ENCODE measurements at places on chromosomes 6 and 20. TPM values are rescaled to one million over a fixed set of nuclear protein-coding genes. Genes with fewer than 3 reads are reported as not detected.
A peak's percentile ranks its signal among the peaks of the same experiment; 100 is the strongest.

- H3K36me3 ChIP-seq = peaks cover 10% of the 10 kb centered on the region
- H3K27ac ChIP-seq = no peak overlapping the region
- H3K4me1 ChIP-seq = peaks cover 2% of the 10 kb centered on the region
These were observed 122.8 kb downstream of the INSM1 start for GRCh38 chr20:20490673-20491072.

ZBP1 gene
- total RNA-seq = 3.0 TPM

GRCh38 chr6:46993846-46994245 is 48.3 kb downstream of the ADGRF1 start:
- no peaks in the 10 kb centered on the region for H3K27me3 ChIP-seq
- no peak overlapping the region for H3K27ac ChIP-seq
- DNase-seq = no peak
- no peaks in the 10 kb centered on the region for H3K36me3 ChIP-seq
- H3K4me1 ChIP-seq = peaks cover 3% of the 10 kb centered on the region
- no peak overlapping the region for H3K4me3 ChIP-seq

DNA sequence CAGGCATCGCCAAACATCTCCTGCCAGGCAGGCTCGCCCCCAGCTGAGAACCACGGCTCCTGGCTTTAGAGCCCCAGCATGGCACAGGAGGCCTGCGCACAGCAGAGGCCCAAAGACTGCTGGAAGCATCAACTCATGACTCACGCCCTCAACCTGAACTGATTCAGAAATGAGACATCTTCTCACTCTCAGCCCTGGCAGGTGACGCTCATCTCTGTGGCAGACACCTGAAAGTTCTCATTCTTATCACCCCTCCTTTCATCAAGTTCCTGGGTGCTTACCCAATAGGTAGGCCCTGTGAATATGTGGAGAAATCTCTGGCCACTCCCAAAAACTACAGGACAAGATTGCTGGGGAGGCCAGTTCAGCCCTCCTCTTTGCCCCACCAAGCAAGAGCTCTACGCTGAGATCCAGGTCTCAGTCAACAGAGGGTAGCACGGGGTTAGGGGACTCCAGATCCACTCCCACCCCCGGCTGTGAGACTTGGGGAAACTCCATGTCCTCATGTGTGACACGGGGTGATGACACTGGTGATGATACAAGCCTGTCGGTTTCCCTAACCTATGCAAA is 11.3 kb downstream of the NFATC2 start:
- DNase-seq = no peak
- no peak overlapping the region for H3K27ac ChIP-seq
- no peaks in the 10 kb centered on the region for H3K36me3 ChIP-seq
- no peak overlapping the region for H3K4me3 ChIP-seq

CRYBG1 gene
- total RNA-seq = 12.1 TPM

DNA sequence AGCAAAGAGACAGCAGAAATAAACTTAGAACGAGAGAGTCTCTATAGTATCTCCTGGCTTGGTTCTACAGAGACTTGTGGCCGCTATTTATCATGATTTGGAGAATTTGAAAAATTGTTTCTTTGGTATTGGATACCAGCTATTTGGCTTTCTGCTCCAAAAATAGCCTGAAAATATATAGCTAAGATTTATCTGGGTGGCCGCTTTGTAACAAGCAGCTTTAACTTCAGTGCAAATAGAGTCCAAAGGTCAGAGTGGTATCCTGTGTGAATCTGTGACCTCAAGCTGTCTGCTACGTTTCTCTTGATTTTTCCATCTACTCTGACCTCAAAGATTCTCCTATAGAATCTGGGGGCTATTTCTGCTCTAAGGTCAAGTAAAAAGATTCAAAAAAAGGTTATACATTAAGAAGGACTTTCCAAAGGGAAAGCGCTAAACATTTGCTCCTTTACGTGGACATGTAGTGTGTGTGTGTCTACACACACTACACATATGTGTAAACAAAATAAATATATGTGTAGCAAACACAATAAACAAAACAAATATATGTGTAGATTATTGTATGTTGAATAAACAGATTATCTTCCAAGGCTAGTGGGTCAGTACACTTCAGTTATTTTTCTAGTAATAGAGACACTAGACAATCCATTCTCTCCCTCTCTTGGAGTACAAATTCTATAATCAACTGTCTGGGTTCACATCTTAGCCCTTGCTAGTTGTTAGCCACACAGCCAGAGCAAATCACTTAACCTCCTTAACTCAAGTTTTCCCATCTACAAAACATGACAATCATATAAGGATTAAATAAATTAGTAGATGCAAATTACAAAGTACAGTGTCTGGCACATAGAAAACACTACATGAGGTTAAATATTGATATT is 40.8 kb downstream of the CHD6 start:
- peak; percentile 43 for DNase-seq
- H3K4me1 ChIP-seq = peaks cover 4% of the 10 kb centered on the region
- no peaks in the 10 kb centered on the region for H3K36me3 ChIP-seq
- H3K4me3 ChIP-seq = no peak overlapping the region

- no peaks in the 10 kb centered on the region for H3K36me3 ChIP-seq
- no peaks in the 10 kb centered on the region for H3K4me1 ChIP-seq
- no peaks in the 10 kb centered on the region for H3K27me3 ChIP-seq
- H3K4me3 ChIP-seq = no peak overlapping the region
- no peak for DNase-seq
- H3K27ac ChIP-seq = no peak overlapping the region
These were observed 1077.6 kb upstream of the MAP3K7 start for GRCh38 chr6:91664327-91664959.

GRCh38 chr20:14067603-14068002 is 72.3 kb downstream of the MACROD2 start:
- H3K4me1 ChIP-seq = no peaks in the 10 kb centered on the region
- no peak overlapping the region for H3K4me3 ChIP-seq
- H3K36me3 ChIP-seq = no peaks in the 10 kb centered on the region
- no peaks in the 10 kb centered on the region for H3K27me3 ChIP-seq

TRIM10 gene
- 0.06 TPM for total RNA-seq

- no peak overlapping the region for H3K27ac ChIP-seq
- no peaks in the 10 kb centered on the region for H3K27me3 ChIP-seq
- H3K36me3 ChIP-seq = no peaks in the 10 kb centered on the region
- DNase-seq = no peak
- no peak overlapping the region for H3K4me3 ChIP-seq
These were observed 290.0 kb downstream of the PAX1 start for GRCh38 chr20:21995461-21995860.

DNA sequence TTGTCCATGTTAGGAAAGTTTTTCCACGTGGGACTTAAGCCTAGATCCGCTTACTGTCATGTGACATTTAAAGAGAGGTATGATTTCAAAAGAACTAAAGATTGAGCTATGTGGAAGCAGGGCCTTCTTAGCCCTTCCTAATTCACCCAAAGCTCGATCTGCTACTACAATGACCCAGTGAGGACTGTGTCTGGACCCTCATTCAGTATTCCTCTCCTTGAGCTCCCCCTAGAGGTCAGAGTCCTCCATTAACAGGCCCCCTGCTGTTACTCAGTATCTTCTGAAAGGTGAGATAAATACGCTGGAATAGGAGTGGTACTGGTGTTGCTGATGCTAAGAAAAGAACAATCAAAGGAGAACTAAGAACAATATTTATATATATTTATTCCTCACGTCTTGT is 414.0 kb downstream of the GJA1 start:
- H3K4me1 ChIP-seq = peaks cover 2% of the 10 kb centered on the region
- no peaks in the 10 kb centered on the region for H3K36me3 ChIP-seq
- H3K4me3 ChIP-seq = no peak overlapping the region
- peak; percentile 81 for DNase-seq

DNA sequence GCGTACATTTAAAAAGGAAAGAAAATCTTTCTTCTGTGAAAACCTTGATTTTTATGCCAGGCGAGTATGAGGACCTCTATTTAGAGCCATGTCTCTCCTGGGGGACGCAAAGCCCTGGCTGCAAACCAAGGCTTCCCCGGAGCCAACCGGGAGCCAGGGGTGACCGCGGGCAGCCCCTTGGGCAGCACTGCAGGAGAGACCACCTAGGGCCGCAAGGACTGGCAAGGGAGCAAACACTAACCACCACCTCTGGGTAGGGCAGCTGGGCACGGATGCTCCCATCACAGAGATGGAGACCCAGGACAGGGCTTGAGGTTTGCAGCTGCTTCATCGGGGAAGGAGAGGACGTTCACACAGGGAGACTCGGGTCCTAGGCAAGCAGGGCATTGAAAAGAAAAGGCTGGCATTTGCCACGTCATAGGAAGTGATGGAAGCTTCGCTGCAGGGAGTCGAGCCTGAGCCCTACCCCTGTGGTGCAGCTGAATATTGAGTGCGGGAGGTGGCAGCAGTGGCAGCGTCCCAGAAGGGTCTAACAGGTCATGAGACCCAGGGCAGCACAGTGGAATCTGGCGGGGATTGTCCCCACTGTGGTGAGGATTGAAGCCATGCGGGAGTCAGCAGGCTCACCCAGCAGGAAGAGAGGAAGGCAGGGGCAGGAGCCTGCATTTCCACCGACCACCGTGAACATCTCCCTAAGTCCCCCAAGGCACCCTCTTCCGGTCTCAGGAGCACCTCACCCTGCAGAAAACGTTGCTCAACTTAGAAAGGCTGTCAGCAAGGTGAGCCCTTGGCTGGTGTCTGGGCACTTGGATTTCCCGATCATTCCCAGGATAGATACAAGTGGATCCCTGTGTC is 156.2 kb upstream of the CST7 start:
- H3K36me3 ChIP-seq = no peaks in the 10 kb centered on the region
- no peaks in the 10 kb centered on the region for H3K27me3 ChIP-seq
- no peaks in the 10 kb centered on the region for H3K4me1 ChIP-seq
- no peak for DNase-seq

ALDH8A1 gene
- total RNA-seq = 0.55 TPM

LY86 gene
- total RNA-seq = 9.5 TPM

DNA sequence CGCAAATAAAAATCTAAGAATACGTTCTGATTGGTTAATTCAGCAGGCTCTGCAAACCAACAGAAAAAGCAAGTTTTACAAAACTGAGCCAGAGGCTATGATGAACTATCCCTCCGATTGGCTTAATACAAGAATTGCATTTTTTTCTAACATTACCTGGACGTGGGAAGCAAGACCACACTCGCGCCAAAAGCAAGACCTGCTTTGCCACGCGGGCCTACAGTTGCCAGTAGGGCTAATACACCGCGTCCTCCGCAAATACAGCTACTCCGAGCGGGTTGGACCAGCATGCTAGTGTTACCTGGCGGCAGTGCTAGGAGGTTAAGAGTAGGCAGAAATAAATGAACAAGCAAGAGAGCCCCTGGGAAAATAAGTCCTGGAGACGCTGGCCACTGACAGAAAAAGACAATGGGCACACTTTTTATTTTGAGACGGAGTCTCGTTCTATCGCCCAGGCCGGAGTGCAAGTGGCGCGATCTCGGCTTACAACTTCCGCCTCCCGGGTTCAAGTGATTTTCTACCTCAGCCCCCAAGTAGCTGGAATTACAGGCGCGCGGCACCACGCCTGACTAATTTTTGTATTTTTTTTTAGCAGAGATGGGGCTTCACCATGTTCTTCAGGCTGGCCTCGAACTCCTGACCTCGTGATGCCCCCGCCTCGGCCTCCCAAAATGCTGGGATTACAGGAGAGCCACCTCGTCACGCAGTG is 131.9 kb upstream of the BTN3A2 start:
- no peak overlapping the region for H3K4me3 ChIP-seq
- peak; percentile 68 for DNase-seq
- peaks cover 3% of the 10 kb centered on the region for H3K4me1 ChIP-seq
- H3K27me3 ChIP-seq = no peaks in the 10 kb centered on the region

GRCh38 chr20:24359321-24360027 is 110.0 kb upstream of the SYNDIG1 start:
- no peaks in the 10 kb centered on the region for H3K36me3 ChIP-seq
- H3K4me1 ChIP-seq = peaks cover 6% of the 10 kb centered on the region
- peak; percentile 26 for DNase-seq
- no peak overlapping the region for H3K4me3 ChIP-seq
- H3K27ac ChIP-seq = no peak overlapping the region
- no peaks in the 10 kb centered on the region for H3K27me3 ChIP-seq

DNA sequence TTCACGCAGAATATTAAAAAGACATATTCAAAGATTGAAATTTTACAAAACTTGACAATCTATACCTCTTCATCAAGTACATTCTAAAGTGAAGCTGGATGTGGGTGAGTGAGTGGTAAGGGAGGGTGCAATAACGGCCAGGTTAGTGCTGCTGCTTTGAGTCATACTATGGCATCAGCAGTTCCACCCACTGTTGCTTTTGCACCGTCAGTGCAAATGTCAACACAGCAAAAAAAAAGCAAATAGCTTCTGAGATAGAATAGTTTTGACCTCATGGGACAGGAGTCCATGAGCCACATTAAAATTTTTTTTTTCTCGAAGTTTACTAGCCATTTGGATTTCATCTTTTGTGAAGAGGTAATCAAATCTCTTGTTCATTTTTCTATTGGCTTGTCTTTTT is 31.8 kb downstream of the PSMF1 start:
- peaks cover 30% of the 10 kb centered on the region for H3K36me3 ChIP-seq
- no peak overlapping the region for H3K4me3 ChIP-seq
- no peak overlapping the region for H3K27ac ChIP-seq

GRCh38 chr6:18154507-18155149 is at the start of gene TPMT:
TPMT (minus strand) TSS chr6:18155077; CDS start chr6:18149127, 5,950 bp downstream.
- H3K27me3 ChIP-seq = no peaks in the 10 kb centered on the region
- H3K27ac ChIP-seq = peak within 1 kb of the TSS; percentile 98

TSPO2 gene
- not detected for total RNA-seq

CDK5RAP1 gene
- total RNA-seq = 22.1 TPM

HUS1B gene
- total RNA-seq = 3.0 TPM

C20orf144 gene
- not detected for total RNA-seq

DNA sequence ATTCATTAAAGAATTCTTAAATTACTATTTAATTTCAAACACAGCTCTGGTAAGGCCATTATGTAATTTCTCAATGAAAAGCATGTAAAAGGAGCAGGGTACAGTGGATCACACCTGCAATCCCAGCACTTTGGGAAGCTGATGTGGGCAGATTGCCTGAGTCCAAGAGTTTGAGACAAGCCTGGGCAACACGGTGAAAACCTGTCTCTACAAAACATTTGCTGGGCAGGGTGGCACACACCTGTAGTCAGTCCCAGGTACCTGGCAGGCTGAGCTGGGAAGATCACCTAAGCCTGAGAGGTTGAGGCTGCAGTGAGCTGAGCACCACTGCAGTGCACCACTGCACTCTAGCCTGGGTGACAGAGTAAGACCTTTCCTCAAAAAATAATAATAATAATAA is 37.4 kb downstream of the MDN1 start:
- no peak for DNase-seq
- no peaks in the 10 kb centered on the region for H3K27me3 ChIP-seq
- H3K27ac ChIP-seq = no peak overlapping the region
- H3K4me3 ChIP-seq = no peak overlapping the region
- no peaks in the 10 kb centered on the region for H3K4me1 ChIP-seq

DNA sequence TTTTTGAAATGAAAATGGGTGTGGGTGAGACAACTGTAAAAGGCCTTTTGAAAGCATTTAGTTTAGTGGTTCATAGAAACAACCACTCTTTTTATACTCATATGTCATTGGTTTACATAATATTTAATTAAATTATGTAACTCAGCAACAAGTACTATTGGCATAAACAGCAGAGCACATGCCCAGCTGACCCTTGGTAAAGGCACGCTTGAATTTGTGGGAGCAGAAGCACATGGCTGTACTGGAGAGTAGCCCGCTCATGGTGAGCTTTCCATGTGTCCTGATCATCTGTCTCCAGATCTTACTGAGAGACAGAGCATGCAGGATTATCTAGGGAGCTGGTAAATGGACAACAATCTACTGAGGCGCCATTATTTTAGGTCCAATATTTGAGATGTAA is 17.1 kb upstream of the KLHL31 start:
- H3K36me3 ChIP-seq = no peaks in the 10 kb centered on the region
- no peaks in the 10 kb centered on the region for H3K27me3 ChIP-seq
- H3K4me3 ChIP-seq = no peak overlapping the region
- H3K4me1 ChIP-seq = no peaks in the 10 kb centered on the region

Data from lung (tissue), 17 donors.